NCI-H2029 treated with DMSO at 0.1 percent for 48 hours (cell line): ENCODE measurements at places on chromosomes 4 and X.

DNA sequence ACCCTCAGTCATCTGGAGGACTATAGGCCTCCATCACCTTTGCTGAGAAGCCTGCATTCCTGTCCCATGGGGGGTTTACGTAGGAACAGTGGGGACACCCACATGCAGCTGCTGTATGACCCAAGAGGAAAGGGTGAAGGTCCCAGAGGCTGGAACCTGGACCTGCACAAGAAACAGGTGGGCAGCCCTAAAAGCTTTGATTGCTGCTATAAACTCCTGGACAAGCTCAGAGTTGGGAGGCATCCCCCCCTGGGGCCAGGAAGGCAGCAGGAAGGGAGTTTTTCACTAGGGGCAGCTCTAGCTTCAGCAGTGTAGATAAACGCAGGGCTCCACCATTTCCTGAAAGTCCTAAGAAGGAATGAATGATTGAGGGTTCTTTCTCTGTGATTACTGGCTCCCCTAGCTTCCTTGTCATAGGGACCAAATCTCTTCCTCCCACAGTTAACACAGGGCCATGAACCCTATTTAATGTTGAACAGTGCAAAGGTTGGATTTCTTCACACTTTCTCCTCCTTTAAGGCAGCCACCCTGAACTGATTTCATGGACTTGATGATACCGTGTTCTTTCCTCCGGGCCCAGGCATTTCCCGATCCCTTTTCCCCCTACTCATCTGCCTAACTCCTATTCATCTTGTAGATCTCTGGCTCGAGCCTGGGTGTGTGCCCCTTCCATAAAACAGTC lies 84.2 kb downstream of the CHRNA9 start:
- no peak for DNase-seq

DNA sequence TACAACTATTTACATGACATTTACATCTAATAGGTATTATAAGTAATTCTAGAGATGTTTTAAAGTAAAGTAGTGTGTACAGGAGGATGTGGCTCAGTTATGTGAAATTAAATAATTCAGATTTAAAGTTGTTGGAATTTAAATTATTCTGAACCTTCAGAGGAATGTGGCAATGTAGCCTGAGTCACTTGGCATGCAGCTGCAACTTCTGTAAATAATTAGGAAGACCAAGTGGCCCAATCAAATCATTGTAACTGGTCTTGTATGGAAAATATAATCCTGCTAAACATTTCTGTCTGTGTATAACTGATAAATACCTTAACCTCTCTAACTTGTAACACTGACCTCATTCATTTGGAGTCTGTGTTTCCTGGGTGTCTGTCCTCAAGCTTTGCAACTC lies 828.9 kb downstream of the GLUD2 start:
- DNase-seq, result no peak

- DNase-seq, result no peak
Measured at GRCh38 chrX:111005166-111005565, 90.8 kb upstream of the PAK3 start.

GRCh38 chr4:176479767-176480166 lies 160.0 kb downstream of the SPCS3 start:
- DNase-seq, result no peak

DNA sequence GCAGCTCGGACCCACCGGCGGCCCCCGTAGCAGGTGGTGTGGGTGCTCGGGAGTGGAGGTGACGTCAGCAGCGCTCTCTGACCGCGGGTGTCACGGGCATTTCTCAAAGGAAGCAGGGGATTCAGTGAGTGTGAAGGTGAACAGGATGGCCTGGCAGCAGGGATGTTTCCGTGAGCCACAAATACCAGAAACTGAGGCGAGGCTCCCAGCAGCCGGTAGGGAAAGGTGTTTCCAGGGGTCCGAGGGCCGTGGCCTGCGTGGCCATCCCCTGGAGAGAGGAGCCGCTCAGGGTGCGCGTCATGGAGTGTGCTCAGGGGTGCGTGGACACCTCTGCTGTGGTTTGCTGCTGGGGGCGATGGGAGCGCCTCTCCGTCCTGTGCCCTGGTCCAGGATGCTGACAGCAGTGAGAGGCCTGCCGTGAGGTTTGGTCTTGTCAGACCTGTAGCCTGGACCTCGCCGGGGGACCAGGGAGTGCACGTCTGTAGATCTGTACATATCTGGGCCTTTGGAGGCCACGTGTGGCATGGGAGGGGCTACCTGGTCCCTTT lies 10.2 kb upstream of the HGFAC start:
- no peak for DNase-seq

GRCh38 chr4:149709640-149710039 lies 106.0 kb downstream of the IQCM start:
- no peak for DNase-seq

DNA sequence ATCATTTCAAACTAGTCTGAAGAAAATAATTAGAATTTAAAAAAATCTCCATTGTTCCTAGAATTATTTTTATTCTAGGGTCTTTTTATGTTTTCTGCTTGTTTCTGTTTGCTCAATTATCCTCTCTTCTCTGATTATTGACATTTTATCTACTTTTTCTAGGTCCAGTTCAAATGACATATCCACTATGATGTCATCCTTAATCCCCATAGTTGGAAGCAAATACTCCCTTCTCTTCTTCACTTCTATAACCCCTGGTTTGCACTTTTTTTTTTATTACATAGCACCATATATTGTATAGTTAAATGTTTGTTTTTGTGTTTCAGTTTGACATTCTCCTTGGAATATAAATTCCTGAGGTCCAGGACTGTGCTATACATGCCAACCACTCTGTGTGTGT lies 82.6 kb downstream of the CT47B1 start:
- DNase-seq, result no peak

DNA sequence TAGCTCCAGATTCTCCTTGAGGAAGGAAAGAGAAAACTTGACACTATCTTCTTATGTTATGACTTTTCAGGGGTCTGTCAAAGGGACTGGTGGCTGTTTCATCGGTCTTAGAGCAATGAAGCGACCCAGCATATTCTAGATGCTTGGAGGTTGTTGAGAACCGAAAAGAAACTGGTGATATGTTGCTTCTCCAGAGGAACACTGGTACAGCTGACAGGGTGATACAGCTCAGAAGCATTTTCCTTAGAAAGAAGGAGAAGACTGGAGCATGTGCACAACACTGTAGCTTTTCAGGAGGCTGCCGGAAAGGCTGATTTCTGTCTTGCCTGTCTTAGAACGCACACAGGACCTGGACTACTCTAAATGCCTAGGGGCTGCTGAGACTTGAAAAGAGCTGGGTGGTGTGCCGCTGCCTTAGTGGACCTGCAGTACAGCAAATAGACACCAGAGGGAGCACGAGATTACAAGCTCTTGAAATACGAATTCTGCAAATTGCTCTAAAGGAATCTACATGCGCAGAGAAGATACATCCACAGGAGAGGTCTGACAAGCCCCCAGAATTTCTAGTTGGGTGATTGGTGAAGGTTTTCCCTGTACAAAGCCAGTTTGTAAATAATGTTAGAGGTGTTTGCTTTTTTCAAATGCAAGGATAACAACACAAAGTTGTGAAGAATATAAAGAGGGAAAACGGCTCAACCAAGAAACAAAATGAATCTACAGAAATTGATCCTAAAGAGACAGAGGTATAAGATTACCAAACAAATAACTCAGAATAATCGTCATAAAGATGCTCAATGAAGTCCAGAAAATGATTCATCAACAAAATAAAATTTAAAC lies 223.1 kb upstream of the DMD start:
- no peak for DNase-seq

DNA sequence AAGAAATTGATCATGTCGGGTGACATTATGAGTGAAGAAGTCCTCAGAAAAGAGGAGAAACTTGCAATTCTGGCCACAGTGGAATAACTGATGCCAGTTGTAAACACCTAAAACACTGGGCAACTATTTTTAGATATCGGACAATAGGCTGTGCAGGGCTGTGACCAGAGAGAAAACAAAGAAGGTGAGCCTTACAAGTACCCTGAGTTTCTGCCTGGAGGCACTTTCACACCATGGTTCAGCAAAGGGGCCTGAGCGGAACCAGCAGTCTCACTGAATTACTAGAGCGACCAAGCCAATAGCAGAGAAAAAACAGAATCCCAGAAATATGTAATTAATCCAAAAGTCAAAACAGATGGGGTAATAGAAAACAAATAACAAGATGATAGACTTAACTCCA lies 11.2 kb downstream of the IRAK1 start:
- DNase-seq, result no peak

- DNase-seq, result peak; percentile 82
Measured at GRCh38 chr4:77959566-77960338, 97.1 kb downstream of the MRPL1 start.

DNA sequence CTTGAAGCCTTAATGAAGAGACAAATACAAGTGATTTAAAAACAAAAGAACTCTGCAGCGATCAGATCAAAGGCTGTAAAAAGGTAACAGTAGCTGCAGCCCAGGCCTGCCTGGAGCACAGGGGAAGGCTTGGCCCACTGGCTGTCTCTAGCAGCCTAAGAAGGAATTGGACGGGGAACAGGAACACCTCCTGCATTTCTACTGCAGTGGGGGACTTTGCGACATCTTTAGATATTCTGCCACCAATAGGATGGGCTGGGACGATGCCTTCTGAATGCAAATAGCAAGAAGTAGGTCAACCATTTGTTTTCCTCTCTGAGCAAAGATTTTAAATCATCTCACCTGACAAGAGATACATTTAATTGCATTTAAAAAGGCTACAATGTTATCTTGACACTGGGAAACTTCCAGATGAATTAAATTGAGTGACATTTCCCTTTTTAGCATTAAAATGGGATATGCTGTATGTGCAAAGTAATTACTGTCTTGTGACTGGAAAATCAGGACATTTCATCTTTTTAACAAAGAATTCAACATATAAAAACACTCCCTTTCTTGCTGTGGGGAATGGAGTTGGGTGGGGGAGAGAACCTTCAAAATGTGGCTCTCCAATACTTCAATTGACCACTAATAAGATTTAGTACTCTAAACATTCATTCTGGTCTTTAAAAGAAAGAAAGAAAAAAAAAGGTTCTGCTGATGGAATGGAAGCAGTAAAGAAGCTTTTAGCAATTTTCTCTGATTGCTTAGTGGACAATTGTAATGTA lies 70.0 kb downstream of the NYX start:
- no peak for DNase-seq

DNA sequence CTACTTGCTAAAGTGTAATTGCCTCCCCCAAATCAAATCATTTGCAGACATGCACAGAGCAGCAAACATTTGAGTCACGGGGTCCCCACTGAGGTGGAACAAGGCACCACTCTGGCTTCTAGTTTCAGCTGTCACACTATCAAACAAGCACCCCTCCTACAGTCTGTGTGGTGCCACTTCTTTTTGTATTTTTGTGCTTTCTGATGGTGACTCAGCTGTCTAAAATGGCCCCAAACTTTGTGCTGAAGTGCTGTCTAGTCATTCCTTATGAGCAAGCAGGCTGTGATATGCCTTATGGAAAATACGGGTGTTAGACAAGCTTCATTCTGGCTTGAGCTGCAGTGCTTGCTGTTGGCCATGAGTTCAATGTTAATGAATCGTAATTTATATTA lies 15.4 kb downstream of the IGFBP7 start:
- no peak for DNase-seq

- DNase-seq, result no peak
Measured at GRCh38 chrX:151536571-151536970, 26.9 kb upstream of the PASD1 start.

- DNase-seq, result no peak
Measured at GRCh38 chr4:158129694-158130093, 43.1 kb downstream of the GASK1B start.

- no peak for DNase-seq
Measured at GRCh38 chr4:184942444-184943425, 75.6 kb upstream of the HELT start.

DNA sequence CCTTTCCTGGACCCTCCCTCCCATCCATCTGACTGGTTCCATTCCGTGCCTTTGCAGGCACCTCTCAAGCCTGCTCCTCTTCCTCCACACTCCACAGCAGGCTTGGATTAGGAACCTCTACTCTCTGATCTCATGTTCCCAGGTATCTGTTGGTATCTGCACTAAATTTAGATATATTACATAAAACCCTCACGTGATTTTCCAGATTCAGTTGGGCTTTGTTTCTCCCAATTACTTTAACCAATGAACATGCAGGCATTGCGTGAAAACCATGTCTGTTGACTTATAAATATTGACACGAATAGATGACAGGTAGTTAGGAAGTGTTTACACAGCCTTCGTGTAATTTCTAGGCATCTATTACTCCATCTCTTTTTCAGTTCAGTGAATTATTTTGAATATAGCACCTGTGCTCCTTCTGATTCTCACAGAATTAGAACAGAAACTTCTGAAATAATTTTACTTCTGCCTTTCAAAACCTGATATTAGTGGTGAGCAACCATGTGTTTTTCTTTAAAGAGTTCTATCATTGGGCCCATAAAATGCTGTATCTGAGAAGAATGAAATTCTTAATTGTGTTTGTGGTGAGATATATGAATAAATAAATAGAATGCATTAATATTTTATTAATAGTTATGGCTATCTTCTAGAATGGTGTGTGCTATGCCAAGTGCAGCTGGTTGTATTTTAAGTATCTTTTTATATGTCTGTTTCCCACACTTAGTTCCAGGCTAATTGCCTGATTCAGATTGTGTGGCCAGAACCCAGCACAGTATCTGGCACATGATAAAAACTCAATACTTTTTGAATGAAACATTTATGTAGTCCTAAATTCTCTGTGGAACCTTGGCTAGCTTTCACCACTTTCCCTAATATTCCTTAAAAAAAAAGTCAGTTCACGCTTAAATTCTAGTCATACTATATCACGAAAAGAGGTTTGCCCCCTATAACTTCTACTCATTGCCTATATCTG lies 304.8 kb downstream of the QDPR start:
- peak; percentile 17 for DNase-seq

DNA sequence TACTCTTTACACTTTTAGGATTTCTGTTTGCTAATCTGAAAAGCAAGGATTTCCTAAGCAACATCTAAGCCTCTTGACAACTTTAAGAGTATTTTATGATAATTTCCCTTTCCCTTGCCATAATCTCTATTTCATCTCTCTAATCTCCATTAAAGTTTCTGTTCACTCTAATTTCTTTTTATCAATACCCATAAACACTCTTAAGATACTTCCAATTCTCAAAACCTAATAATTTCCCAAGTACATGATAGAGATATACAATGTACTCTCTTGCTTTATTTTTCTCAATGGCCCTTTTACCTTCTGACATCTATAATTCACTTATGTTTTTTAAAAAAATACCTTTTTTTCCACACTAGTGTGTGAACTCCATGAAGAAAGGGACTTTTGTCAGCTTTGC lies 26.8 kb downstream of the DAPP1 start:
- no peak for DNase-seq

- no peak for DNase-seq
Measured at GRCh38 chrX:38820751-38821150, 19.5 kb downstream of the MID1IP1 start.

DNA sequence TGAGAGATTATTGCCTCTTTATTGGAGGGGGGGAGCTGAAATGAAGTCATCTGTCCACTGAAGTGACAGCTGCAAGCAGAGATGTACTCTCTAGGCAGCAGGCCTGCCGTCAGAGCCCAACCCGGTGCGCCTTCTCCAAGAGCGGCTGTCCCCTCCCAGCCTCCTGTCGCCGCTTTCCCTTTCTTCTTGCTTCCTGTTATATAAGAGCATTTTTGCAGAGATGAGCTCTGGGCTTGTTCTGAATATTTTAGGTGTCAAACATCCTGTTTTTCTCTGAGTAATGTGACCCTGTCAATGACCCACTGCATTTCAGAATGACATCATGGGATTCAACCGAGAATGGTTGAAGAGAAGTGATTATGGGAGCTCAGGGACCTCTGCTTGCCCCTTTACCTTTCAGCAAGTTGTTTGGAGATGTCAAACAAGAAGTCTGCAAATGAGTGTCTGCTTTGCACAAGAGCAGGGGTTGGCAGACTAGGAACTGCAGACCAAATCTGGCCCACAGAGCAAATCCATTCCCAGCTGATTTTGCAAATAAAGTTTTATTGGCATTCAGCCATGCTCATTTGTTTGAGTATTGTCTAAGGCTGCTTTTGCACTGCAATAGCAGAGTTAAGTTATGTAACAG lies 79.9 kb downstream of the SLC9A6 start:
- no peak for DNase-seq
